Right atrium auricular region (tissue), 2 donors: ENCODE measurements at places on chromosomes 2 and 18.

DNA sequence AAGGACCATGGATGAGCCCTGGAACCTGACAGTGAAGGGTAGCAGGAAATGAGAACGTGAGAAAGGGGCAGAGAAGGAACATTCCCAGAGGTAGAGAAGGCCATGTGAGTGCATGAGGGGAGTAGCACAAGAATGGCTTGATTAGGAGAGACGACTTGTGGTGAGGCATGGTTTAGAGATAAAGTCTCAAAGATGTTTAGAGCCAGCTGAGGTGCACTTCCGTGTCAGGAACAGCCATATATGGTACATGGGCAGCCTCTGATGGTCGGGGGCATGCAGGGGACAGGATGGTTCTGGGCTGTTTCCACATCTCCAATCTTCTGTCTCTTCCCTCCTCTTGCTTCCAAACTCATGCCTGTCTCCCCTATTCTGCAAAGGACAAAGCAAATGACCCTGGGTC is 28.8 kb upstream of the EFEMP1 start:
- no peaks in the 10 kb centered on the region for H3K36me3 ChIP-seq
- H3K4me3 ChIP-seq = no peak overlapping the region
- no peak for DNase-seq
- no peaks in the 10 kb centered on the region for H3K4me1 ChIP-seq
- H3K27me3 ChIP-seq = no peaks in the 10 kb centered on the region
- no peak overlapping the region for H3K27ac ChIP-seq

DNA sequence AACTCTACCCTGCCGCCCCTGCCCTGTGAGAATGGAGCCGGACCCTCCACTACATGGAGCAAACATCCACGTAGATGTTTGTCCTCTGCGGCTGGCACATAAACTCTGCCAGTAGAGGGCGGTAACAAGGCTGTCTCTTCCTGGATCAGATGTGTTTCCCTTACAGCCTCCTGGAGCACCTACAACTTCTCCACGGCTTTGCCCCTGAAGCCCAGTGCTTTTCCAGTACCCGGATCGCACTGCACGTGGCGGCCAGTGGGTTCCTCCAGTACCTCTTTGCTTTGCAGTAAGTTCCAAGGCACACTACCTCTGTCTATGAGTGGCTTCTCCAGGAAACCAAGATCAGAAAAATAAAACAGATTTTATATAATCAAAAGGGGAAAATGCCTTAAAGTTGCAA is 651.3 kb downstream of the DCDC2C start:
- H3K4me1 ChIP-seq = no peaks in the 10 kb centered on the region
- H3K27ac ChIP-seq = no peak overlapping the region
- H3K4me3 ChIP-seq = no peak overlapping the region
- H3K36me3 ChIP-seq = no peaks in the 10 kb centered on the region
- no peaks in the 10 kb centered on the region for H3K27me3 ChIP-seq

DNA sequence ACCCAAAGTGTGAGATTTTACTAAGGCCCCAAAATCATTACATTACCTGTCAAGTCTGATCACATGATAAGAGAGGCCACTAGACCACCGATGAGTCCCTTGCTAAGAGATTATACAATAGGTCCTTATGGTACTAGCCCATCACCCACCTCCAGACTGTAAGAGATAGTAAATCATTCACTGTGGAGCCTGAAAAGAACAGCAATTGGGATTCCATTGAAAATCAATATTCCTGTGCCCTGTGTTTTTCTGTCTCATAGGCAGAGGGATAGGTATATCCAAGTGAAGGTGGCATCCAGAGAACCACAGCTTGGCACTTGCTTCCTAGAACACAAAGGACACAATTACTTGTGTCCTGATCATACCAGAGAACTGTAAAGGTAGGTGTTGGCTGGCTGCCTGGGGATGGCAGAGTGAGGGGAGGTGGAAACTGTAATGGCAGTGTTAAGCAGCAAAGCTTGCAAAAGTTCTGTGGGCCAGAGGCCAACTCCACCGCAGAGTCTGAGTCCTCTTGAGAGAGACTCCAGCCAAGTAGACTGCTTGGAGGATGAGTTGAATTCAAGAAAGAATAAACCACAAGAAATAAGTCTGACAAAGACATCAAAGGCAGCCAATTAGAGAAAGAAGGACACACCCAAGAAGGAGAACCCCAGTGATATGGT is 102.0 kb upstream of the PIEZO2 start:
- no peak for DNase-seq
- H3K27me3 ChIP-seq = no peaks in the 10 kb centered on the region
- H3K4me1 ChIP-seq = no peaks in the 10 kb centered on the region
- H3K4me3 ChIP-seq = no peak overlapping the region
- H3K27ac ChIP-seq = no peak overlapping the region
- no peaks in the 10 kb centered on the region for H3K36me3 ChIP-seq

GRCh38 chr18:42157420-42157819 is 202.4 kb downstream of the PIK3C3 start:
- no peak overlapping the region for H3K4me3 ChIP-seq
- H3K4me1 ChIP-seq = no peaks in the 10 kb centered on the region
- H3K27ac ChIP-seq = no peak overlapping the region
- no peak for DNase-seq

DNA sequence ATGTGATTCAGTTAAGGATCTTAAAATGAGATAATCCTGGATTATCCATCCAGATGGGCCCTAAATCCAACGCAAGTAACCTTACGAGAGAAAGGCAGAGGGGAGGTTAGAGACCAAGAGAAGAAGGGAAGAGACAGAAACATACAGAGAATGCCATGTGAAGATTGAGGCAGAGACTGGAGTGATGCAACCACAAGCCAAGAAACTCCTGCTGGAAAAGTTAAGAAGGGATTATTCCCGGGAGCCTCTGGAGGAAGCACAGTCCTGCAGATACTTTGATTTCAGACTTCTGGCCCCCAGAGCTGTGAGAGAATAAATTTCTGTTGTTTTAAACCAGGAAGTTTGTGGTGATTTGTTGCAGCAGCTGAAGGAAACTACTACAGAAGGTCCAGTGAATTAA is 992.7 kb downstream of the BCL11A start:
- no peak overlapping the region for H3K27ac ChIP-seq
- no peak overlapping the region for H3K4me3 ChIP-seq
- no peaks in the 10 kb centered on the region for H3K4me1 ChIP-seq
- H3K27me3 ChIP-seq = no peaks in the 10 kb centered on the region
- H3K36me3 ChIP-seq = no peaks in the 10 kb centered on the region
- DNase-seq = no peak

DNA sequence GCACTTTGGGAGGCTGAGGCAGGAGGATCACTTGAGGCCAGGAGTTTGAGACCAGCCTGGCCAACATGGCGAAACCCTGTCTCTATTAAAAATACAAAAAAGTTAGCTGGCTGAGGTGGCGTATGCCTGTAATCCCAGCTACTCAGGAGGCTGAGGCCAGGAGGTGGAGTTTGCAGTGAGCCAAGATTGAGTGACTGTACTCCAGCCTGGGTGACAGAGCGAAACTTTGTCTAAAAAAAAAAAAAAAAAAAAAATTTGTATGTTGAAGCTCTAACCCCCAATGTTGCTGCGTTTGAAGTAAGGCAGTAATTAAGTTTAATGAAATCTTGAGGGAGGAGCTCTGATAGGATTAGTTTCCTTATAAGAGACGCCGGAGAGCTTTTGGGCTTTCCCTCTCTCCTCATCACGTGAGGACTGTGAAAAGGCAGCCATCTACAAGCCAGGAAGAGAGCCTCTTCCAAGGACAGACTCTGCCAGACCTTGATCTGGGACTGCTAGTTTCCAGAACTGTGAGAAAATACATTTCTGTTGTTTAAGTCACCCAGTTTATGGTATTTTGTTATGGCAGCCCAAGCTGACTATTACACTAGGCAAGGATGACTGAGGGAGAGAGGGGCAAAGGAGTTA is 11.5 kb upstream of the PNPT1 start:
- H3K27me3 ChIP-seq = no peaks in the 10 kb centered on the region
- H3K36me3 ChIP-seq = no peaks in the 10 kb centered on the region
- H3K27ac ChIP-seq = no peak overlapping the region
- no peak for DNase-seq

DNA sequence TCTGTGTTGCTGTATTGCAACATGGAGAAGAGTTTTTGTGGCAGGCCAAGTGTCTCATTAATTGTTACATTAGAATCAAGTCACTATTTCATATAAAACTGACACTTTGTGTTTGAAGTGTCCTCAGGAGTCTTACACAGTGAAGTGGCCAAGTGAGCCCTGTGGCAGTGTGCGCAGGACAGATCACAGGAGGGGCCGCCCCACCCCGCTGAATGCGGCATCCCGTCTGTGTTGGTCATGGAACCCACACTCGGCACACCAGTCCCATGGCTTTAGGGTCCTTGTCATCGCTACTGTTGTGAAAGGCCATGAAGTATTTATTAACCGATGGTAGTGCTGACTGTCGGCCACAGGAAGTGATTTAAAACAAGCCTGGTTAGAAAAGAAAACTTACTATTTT is 144.7 kb upstream of the NFATC1 start:
- peaks cover 4% of the 10 kb centered on the region for H3K36me3 ChIP-seq
- no peak overlapping the region for H3K4me3 ChIP-seq
- no peaks in the 10 kb centered on the region for H3K27me3 ChIP-seq
- DNase-seq = no peak

GRCh38 chr18:3262234-3263131 is 550 bp downstream of the MYL12B start:
- H3K4me3 ChIP-seq = peak overlapping the region; percentile 98
- H3K36me3 ChIP-seq = peaks cover 18% of the 10 kb centered on the region
- H3K27ac ChIP-seq = peak overlapping the region; percentile 98
- no peaks in the 10 kb centered on the region for H3K4me1 ChIP-seq
- no peaks in the 10 kb centered on the region for H3K27me3 ChIP-seq
- no peak for DNase-seq

DNA sequence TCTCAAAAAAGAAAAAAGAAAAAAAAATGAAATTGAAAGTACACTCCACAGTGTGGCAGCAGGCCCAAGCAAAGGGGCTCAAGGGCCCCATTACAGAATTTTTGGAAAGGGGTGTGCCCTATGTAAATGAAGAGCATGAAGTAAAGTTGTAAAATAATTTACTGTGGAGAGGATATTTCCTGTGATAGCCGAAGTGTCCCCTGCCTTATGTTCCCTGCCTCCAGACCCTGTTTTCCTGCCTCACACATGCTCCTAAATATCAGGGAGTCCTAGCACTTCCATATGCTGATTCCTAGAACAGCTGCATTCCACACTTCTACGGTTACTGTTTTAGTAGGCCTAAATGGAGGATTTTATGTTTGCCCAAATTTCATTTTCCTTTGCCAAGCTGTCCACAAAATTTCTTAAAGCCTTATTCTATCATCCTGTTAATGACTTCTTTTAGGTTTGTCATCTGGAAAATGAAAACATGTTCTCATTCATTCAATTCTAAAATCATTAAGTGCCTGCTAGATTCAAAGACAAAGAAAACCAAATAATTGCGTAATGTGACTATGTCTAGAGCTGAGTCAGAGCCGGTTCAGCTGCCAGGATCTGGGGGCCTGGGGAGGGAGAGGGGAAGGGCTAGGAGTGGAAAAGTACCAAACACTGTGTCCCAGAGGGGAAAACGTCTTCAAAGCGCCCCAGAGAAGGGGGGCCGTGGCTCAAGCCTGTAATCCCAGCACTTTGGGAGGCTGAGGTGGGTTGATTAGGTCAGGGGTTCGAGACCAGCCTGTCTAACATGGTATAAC is 25.9 kb upstream of the IMPA2 start:
- no peak overlapping the region for H3K4me3 ChIP-seq
- H3K27me3 ChIP-seq = no peaks in the 10 kb centered on the region
- H3K4me1 ChIP-seq = no peaks in the 10 kb centered on the region
- H3K27ac ChIP-seq = peak overlapping the region; percentile 1
- no peak for DNase-seq
- no peaks in the 10 kb centered on the region for H3K36me3 ChIP-seq

GRCh38 chr18:23650968-23651927 is 11.5 kb downstream of the ANKRD29 start:
- H3K27me3 ChIP-seq = no peaks in the 10 kb centered on the region
- H3K4me3 ChIP-seq = no peak overlapping the region
- no peaks in the 10 kb centered on the region for H3K4me1 ChIP-seq
- DNase-seq = no peak
- no peaks in the 10 kb centered on the region for H3K36me3 ChIP-seq

- no peak overlapping the region for H3K4me3 ChIP-seq
- H3K27ac ChIP-seq = no peak overlapping the region
- H3K4me1 ChIP-seq = no peaks in the 10 kb centered on the region
- H3K36me3 ChIP-seq = no peaks in the 10 kb centered on the region
Measured at GRCh38 chr2:226325526-226325925, 474.1 kb downstream of the IRS1 start.

- DNase-seq = no peak
- H3K27me3 ChIP-seq = no peaks in the 10 kb centered on the region
- no peaks in the 10 kb centered on the region for H3K36me3 ChIP-seq
- H3K27ac ChIP-seq = no peak overlapping the region
Measured at GRCh38 chr2:227509076-227509475, 37.1 kb downstream of the AGFG1 start.

DNA sequence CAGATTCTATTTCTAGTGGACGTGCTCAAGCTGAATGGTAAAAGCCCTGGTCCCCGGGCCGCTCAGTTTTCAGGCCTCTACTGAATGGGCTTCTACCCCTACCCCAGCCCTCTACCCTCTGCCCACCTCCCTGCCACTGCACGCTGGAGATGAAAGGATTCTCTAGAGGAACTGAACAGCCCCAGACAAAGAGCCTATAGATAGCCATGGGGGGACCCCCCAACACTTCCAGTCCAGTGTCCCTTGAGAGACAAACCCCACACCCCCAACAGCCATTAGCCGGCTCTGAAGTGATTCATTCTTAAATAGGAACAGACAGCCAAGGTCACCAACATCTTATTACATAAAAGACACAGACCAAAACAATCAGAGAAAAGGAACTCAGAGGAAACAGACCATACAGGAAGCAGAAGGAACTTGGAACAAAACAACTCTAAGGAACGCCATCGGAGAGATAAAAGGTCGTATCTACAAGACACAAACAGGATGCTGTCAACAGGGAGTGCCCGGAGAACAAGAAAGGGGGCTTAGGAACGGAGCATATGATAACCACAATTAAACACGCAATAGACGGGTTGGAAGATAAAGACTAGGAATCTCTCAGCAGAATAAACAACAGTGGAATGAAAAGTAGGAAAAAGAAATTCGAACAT is 23.5 kb downstream of the TMEM37 start:
- H3K27ac ChIP-seq = no peak overlapping the region
- H3K27me3 ChIP-seq = no peaks in the 10 kb centered on the region
- no peaks in the 10 kb centered on the region for H3K36me3 ChIP-seq
- H3K4me1 ChIP-seq = no peaks in the 10 kb centered on the region
- DNase-seq = no peak

GRCh38 chr2:43191947-43192516 is 34.4 kb downstream of the ZFP36L2 start:
- H3K27me3 ChIP-seq = no peaks in the 10 kb centered on the region
- no peaks in the 10 kb centered on the region for H3K4me1 ChIP-seq
- no peak for DNase-seq

- H3K4me1 ChIP-seq = no peaks in the 10 kb centered on the region
- H3K36me3 ChIP-seq = no peaks in the 10 kb centered on the region
Measured at GRCh38 chr2:67456428-67456827, 59.3 kb downstream of the ETAA1 start.

DNA sequence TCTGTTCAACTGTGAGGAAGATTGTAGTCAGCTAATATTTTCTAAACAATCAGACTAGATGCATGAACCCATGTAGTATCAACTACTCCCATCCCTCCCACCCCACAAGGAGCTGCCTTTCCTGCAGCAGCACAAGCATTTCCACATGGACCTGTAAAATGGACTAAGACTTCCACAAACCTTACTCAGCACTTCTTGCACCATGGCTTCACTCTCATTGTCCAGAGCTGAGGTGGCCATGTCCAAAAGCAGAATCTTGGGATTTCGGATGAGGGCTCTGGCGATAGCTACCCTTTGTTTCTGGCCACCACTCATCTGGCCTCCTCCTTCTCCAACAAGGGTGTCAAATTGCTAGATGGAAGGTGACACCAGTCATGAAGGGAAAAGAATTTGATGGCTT is 61.3 kb downstream of the ABCB11 start:
- H3K4me3 ChIP-seq = no peak overlapping the region
- no peak for DNase-seq
- H3K4me1 ChIP-seq = no peaks in the 10 kb centered on the region
- H3K27ac ChIP-seq = no peak overlapping the region
- no peaks in the 10 kb centered on the region for H3K36me3 ChIP-seq
